Stimulated activated CD4-positive, alpha-beta T cell treated with anti-CD3 and anti-CD28 coated beads, Interleukin-4, amount 100 ng/mL, for 4 hours (primary cell): ENCODE measurements at places on chromosomes 11 and 22.

- DNase-seq = peak; percentile 65
These were observed at the start of gene SCUBE1 for GRCh38 chr22:43343262-43343669. Gene SCUBE1 (minus strand): TSS chr22:43343372. CDS start chr22:43343261, 111 bp downstream.

- no peak for DNase-seq
These were observed 3.3 kb upstream of the FXYD2 start for GRCh38 chr11:117827521-117828511.

DNA sequence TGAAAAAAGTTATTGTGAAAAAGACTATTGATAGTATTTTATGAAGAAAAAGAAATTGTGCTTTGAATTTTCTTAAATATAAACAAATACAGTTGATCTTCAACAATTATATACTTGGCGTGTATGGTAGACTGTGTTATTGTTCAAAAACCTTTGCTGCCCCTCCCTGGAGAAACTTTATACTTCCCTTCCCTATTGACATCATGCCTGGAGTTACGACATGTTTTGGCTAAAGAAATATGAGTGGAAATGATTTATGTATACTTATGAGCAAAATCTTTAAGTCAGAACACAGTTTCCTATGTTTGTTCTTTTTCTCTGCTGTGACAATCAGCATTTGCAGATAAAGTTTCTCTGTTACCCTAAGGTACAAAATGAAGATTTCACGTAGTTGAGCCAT is 243.8 kb downstream of the TMEM135 start:
- DNase-seq = no peak

DNA sequence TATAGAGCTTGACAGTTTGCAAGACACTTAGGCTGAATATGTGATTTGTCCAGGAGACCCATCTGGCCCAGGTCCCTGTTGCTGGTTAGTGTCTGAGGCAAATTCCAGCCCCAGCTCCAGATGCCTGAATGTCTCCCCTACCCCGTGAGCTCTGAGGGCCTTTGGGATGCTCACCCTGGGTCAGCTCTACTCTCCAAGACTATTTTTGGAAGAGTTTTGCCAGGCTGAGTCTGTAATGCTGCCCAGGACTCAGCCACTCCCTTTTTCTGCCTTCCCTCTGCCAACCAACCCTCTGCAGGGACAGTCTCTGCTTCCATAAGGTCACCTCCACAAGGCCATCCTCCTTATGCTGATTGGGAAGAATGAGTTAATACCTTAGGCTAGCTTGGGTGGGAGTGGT is 66.3 kb downstream of the CABIN1 start:
- DNase-seq = no peak

DNA sequence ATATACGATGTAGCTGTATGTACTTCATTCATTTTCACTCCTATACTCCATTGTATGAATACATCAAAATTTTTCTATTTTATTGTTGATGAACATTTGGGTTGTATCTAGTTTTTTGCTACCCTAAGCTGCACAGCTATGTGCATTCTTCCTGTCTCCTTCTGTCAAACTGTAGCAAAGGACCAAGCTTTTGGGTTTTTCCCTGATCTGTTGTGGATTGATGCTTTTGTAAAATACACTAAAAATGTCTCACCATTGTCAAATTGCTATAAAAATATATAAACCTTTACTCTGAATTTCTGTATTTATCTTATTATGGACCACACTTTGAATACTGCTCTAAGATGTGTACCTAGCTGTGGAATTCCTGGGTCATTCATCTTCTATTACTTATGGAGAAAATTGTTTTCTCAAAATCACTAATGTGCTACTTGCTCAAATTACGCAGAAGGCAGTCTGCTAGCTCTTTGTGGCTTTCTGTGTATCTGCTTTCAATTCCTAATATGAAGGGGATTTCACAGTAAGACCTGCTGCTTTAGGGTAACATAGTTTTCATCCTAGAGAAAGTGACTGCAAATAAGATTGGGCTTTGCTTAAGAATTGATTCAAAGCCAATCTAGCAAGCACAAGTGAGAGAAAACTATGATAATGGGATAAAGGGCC is 123.4 kb downstream of the CYP2R1 start:
- no peak for DNase-seq

GRCh38 chr11:70244698-70245097 is 25.8 kb upstream of the PPFIA1 start:
- DNase-seq = no peak

- DNase-seq = no peak
These were observed 256.9 kb upstream of the SYN3 start for GRCh38 chr22:33315117-33315516.
